Activated gamma-delta T cell treated with Interleukin-2 at 50 U/mL for 16 hours (primary cell): ENCODE measurements at places on chromosomes 16 and 17.
A peak's percentile ranks its signal among the peaks of the same experiment; 100 is the strongest.

- no peak for DNase-seq
Measured at GRCh38 chr16:58125781-58126335, 3.3 kb downstream of the CFAP20 start.

GRCh38 chr17:75854101-75854748, 910 bp downstream of the WBP2 start:
- DNase-seq: no peak

DNA sequence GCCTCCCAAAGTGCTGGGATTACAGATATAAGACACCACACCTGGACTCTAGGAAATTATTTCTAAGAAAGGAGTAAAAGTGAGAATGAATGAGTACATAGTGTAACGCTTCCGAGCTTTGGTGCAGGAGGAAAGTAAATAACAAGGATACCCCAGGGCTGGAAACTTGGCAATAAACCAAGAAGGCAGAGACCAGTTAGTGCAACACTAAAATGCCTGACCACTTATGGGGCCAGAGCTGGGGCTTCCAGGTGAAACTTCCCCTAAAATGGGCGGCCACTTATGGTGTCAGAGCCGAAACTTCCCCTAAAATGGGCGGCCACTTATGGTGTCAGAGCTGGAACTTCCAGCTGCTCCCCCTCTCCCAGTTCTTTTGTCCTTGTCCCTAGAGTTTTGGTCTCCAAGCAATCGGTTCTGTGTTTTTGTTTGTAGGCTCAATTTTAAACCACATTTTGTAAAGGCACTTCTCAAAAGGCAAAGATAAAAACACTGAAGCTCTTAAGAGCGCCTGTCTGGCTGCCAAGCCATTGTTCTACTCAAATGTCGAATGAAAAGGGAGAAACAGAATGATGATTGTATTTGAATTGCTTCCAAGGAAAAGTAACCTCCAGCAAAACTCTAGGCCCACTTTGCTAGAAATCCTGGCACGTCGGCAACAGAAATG, 63.9 kb downstream of the NXN start:
- no peak for DNase-seq

GRCh38 chr17:57396511-57396921, 140.2 kb downstream of the MSI2 start:
- no peak for DNase-seq

DNA sequence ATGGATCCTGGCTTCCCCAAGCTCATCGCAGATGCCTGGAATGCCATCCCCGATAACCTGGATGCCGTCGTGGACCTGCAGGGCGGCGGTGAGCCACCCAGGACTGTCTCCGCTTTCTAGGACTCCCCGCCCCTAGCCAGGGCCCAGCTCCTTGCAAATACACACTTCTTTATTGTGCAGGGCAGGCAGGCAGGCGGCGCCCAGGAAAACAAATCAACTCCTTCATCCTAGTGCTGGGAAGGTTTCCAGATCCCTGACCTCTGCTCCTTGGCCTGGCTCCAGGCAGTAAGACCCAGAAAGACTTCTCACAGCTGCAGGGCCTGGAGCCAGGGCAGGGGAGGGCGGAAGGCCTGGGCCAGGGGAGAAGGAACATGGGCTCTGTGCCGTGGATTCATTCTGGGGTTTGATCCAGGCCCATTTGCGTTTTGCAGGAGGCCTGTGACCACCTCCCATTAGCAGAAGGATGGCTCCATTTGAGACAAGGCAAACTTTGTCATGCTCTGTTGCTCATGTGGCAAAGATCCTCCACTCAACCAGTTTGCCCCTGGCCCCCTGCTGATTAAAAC, 6.0 kb upstream of the LPCAT2 start:
- no peak for DNase-seq

DNA sequence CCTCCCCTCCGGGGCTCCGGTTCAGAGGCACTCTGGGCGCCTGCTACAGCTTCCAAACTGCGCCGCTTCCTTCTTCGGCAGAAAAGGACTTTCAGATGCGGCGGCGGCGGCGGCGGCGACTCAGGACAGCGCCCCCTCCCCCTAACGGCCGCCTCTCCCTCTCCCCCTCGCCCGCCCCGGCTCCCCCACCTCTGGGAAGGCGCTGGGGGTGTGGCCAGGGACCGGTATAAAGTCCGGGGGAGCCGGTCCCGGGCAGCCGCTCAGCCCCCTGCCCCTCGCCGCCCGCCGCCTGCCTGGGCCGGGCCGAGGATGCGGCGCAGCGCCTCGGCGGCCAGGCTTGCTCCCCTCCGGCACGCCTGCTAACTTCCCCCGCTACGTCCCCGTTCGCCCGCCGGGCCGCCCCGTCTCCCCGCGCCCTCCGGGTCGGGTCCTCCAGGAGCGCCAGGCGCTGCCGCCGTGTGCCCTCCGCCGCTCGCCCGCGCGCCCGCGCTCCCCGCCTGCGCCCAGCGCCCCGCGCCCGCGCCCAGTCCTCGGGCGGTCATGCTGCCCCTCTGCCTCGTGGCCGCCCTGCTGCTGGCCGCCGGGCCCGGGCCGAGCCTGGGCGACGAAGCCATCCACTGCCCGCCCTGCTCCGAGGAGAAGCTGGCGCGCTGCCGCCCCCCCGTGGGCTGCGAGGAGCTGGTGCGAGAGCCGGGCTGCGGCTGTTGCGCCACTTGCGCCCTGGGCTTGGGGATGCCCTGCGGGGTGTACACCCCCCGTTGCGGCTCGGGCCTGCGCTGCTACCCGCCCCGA, at the start of gene IGFBP4:
Gene IGFBP4, plus strand, starts transcription at position 255 of the 792 bp plus-strand sequence. Its CDS starts 286 bp downstream, at position 541.
- DNase-seq: peak; percentile 66

DNA sequence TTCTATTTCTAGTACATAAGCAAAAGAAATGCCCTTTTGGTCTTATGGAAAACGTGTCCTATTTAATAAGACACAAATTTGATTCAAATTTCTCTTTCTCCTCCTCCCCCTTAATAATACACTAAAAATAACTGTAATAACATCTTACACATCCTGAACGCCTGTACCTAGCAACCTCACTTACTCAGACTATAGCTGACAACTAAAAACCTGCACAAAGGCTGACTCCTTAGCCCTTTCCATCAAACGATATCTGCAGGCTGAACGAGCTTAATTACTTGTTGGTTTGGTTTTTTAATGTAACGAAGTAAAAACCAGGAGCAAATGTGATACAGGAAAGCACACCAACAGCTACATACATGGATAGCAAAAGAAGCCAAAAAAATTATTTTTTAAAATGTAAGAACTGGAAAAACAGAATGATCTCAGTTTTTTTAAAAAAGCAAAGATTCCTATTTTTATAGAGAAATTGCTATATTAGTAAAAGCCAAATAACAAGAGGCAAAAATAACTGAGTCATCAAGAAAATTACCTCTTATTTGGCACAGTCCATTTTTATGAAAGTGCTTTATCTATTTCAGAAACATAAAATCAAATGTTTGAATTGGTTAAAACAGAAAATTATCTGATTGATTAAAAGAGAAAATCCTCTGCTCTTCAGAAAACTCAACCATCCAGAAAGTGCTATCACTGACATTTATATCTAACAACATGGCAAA, 23.5 kb downstream of the ADCY9 start:
- DNase-seq: no peak

- no peak for DNase-seq
Measured at GRCh38 chr17:56676810-56677209, 83.3 kb downstream of the NOG start.

GRCh38 chr17:50289278-50289677, 15.0 kb downstream of the TMEM92 start:
- DNase-seq: no peak

DNA sequence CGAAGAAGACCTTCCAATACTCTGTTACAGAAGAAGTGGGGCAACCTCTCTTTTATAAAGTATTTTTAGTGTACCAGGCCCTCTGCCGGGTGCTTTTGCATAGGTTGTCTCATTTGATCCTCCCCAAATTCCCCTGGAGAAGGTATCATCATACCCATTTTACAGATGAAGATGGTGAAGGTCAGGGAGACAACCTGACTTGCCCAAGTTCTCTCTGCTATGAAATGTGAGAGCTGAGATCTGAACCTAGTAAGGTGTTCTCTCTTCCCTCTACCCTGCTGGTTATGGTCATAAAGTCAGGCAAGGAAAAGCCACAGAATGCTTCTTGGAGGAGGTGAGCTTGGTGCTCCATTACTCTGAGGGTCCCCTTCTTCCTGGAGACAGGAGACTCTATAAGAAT, 28.1 kb upstream of the HERPUD1 start:
- no peak for DNase-seq

DNA sequence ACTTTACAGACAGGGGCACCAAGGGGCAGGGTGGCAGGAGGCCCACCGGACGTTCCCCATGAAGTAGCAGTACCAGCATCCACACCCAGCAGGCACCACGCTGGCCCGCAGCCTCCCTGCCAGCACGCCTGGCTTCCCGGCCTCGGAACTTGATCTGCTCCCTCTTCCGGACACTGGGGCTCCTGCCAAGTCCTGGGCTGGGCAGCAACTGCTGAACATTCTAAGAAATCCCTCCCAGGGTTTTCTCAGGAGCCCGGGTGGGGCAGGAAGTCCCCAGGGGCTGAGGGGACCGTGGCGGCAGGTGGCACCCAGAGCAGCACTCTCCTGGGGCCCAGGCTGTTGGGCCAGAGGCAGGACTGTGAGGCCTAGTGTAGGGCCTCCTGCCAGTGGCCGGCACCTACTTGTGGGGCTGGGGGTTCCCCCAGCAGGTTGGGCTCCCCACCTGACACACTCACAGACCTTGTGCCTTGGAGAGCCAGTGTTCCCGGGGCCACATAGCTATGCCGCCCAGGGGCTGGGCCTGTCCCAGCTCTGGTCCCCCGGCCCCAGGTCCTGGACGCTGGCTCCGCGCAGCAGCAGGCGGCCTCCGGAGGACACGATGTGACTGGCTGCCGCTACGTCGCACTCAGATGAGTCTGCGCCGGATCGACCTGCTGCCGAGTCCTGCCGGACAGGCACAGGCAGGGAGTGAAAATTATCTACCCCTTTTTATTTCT, 86.2 kb upstream of the CBX4 start:
- DNase-seq: no peak

- no peak for DNase-seq
Measured at GRCh38 chr16:68238029-68238345, 2.1 kb upstream of the ESRP2 start.

DNA sequence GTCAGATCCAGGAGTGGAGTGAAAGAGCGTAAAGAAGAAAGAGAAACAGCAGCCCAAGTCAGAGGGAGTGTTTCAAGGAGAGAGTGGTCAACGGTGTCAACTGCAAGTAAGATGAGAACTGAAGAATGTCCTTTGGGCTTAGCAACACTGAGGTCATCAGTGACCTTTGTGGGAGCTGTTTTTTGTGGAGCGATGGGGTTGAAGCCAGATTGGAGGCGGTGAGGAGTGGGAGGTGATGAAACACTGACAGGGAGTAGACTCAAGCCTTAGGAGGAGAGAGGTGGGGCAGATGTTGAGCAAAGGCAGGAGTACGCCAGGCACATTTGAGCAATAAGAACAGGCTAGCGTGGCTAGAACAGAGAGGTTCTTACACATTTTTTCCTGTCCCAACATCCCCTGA, 103.7 kb upstream of the GNAO1 start:
- no peak for DNase-seq
